GM04504 (cell line): ENCODE measurements at places on chromosomes 7 and 10.

- no peak for DNase-seq
Observed at GRCh38 chr7:157121184-157121715, 17.5 kb upstream of the UBE3C start.

GRCh38 chr10:124117511-124117785 lies 24.1 kb upstream of the CHST15 start:
- no peak for DNase-seq

DNA sequence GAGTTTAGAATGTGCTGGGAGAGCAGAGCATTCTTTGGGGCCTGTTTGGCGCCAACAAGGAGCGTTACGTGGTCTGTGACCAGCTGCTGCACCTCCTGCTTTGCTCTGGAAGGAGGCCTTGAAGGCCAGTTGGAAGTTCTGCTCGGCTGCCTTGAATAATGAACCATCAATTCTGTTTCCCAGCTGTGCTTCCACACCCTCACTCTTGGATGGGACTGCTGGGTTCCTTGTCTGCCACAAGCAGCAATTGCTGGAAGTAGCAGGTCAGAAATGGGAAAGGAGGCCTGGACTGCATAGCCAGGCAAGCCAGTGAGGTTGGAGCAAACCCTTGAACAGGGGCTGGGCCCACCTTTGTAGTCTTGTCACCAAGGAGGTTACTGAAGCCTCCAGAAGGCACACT lies 86.6 kb upstream of the INSYN2A start:
- DNase-seq: no peak

DNA sequence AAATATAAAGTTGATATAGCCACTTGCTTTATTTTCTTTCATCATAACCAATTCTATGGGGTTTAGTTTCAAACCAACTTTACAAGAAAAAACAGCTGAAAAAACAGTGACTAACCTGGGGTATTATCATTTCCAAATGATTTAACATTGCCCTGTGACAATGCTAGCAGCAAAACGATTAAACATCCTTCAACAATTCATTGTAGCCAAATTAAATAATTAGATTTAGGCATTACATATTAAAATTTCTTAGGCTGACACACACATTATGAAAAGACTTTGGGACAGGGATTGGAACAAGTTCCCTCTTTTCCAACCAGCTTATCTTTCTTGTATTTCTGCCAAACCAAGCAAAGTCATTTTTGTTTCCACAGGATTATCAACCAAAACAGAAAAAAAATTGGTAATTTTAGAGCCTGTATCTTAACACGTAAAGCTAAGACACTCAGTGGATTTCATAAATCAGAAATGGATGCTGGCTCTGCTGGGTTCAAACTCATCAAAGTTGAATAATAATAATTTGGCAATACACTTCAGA lies 84.0 kb downstream of the SEMA3D start:
- no peak for DNase-seq

GRCh38 chr7:143042159-143042789 lies 9.9 kb upstream of the OR6V1 start:
- no peak for DNase-seq

GRCh38 chr7:114405427-114405826 lies 9.2 kb upstream of the FOXP2 start:
- no peak for DNase-seq

GRCh38 chr7:20284003-20284770 lies 46.5 kb upstream of the ITGB8 start:
- no peak for DNase-seq

- DNase-seq: no peak
Observed at GRCh38 chr10:119693262-119693957, 32.4 kb upstream of the INPP5F start.

- DNase-seq: no peak
Observed at GRCh38 chr7:68422281-68422680, 1176.0 kb upstream of the AUTS2 start.

DNA sequence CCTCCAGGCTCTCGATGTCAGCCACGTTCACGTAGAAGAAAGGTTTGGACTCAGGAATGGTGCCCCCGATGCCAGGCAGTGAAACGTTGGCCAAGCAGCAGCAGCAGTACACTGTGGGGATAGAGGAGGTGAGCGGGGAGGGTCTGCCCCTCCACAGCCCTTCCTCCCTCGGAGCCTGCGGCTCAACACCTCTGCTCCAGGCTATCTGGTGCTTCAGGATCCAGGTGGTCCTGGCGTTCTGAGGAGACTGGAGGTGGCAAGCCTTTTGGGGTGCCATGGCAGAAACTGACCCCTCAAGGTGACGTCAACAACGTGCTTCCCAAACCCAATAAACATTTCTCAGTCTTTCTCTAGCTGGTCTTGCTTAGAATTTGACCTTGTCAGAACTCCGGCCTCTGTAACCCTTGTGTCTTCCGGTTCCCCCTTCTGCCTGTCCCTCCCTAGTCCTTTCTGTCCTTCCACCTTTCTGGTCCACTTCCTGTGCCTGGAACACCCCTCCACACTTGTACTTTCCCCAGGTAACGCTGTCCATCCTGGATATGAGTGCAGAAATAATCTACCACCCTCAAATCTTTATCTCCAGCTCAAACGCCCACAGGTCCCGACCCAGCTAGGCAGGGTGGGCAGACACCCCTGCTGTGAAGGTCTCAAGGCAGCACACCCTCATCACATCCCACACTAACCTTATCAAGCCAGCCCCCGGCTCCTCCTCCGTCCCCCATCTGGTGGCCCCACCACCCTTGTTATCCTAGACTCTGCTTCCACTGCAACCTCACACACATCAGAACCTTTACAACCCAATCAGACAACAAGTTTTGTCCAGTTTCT lies 36.5 kb downstream of the DENND11 start:
- DNase-seq: no peak

DNA sequence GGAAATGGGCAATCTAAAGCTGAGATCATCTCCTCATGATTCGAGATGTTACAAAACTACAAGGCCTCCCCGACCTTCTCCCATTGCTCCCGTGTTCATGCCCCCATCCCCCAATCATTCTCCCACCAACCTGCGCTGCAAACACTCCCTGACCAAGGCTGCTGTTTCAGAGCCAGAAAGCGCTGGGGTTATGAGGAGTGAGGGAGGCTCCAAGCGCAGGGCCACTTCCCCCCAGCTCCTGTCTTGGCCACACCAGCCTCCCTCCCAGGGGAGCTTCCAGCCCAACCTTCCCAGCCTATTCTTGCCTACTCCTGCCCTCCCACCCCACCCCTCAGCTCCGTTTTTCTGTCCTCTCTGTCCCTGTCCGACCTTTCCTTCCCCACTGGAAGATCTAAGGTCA lies 14.7 kb upstream of the NODAL start:
- DNase-seq: no peak

DNA sequence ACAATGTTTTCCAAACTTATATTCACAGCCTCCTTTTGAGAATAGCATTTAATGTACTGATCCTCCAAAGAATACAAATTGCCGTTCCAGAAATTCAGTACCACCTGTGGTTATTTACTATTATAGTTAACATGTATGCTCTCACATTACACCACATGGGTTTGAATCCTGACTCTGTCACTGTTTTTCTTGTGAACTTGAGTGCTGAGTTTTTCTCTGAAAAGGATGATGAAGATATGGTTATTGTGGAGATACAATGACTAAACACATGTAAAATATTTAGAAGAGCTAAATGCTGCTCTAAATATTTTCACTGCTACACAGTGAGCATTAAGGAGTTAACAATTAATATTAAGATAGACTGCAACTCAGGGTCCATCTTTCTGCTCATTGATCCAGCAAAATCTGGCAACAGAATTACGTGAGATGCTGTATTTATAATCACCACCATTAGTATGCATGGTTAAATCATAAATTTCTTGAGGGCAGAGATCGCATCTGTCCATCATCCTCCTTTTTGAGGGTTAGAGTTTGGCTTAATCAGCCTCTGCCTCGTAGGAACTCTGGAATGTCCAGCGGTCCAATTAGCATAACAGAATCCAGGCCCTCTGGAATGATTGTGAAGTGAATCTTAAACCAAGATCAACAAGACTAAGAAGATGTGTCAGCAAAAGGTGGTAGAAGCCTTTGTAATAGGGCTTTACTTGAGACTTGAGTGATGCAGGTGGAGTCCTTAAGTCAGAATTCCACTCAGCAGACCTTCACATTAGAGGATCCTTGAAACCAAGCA lies 152.8 kb downstream of the MACC1 start:
- DNase-seq: no peak

- no peak for DNase-seq
Observed at GRCh38 chr7:45394117-45394708, 180.0 kb upstream of the ADCY1 start.
